LHCN-M2 (cell line): ENCODE measurements at places on chromosomes 4 and X.
A peak's percentile ranks its signal among the peaks of the same experiment; 100 is the strongest.

- peak; percentile 90 for DNase-seq
Measured at GRCh38 chr4:6991771-6992557, 51.2 kb upstream of the TADA2B start.

GRCh38 chr4:152189451-152190179, 346.3 kb downstream of the FBXW7 start:
- DNase-seq, result no peak

GRCh38 chrX:133544115-133544514, 128.8 kb upstream of the GPC4 start:
- DNase-seq, result peak; percentile 20

DNA sequence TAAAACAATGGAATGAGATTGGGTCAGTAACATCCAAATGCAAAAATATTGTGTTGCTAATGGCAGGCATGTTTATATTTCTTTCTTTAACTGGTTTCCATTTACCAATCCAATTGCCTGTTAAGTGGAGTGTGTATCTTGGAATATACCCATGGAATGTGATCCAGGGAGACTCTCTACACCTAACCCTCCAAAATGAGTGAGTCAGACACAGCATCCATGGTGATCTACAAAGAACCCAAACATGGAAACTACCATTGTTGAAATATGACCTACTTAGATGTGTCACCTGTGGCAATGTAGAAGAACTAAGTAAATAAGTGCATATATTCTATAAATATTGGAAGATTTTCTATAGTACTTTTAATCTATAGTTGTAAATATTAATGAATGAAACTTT, 110.3 kb downstream of the AREG start:
- DNase-seq, result peak; percentile 49

- no peak for DNase-seq
Measured at GRCh38 chrX:75327607-75328006, 53.7 kb downstream of the UPRT start.

GRCh38 chr4:145189981-145190380, 9.6 kb upstream of the OTUD4 start:
- DNase-seq, result peak; percentile 16

GRCh38 chr4:127103681-127104115, 529.1 kb upstream of the INTU start:
- no peak for DNase-seq

DNA sequence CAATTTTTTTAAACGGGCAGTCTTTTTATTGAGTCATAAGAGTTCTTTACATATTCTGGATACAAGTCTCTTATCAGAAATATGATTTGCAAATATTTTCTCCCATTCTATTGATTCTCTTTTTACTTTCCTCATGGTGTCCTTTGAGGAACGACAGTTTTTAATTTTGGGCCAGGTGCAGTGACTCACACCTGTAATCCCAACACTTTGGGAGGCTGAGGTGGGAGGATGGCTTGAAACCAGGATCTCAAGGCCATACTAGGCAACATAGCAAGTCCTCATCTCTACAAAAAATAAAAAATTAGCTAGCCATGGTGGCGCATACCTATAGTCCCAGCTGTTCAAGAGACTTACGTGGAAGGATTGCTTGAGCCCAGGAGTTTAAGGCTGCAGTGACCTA, 66.1 kb upstream of the RGN start:
- no peak for DNase-seq

DNA sequence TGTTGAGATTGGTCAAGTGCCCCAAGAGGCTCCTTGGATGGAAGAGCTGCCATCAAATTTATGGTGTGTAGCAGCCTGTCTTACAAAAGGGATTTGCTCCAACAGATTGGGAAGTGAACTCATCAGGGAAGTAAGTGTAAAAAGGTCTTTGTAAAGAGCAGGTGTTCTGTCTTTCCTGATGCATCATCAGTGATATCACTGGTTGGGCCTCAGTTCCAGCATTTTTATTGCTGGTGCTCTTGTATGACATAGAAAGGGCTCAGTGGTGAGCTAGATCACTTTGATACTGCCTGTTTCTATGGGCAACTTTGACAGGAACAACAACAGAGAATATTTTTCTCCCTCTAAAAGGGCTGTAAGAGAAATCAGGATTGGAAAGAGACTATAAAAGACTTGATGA, 8.7 kb upstream of the GABRE start:
- DNase-seq, result no peak

GRCh38 chr4:121819216-121819965, 4.3 kb downstream of the CCNA2 start:
- DNase-seq, result no peak

- no peak for DNase-seq
Measured at GRCh38 chr4:8286719-8287342, 17.3 kb downstream of the HTRA3 start.

DNA sequence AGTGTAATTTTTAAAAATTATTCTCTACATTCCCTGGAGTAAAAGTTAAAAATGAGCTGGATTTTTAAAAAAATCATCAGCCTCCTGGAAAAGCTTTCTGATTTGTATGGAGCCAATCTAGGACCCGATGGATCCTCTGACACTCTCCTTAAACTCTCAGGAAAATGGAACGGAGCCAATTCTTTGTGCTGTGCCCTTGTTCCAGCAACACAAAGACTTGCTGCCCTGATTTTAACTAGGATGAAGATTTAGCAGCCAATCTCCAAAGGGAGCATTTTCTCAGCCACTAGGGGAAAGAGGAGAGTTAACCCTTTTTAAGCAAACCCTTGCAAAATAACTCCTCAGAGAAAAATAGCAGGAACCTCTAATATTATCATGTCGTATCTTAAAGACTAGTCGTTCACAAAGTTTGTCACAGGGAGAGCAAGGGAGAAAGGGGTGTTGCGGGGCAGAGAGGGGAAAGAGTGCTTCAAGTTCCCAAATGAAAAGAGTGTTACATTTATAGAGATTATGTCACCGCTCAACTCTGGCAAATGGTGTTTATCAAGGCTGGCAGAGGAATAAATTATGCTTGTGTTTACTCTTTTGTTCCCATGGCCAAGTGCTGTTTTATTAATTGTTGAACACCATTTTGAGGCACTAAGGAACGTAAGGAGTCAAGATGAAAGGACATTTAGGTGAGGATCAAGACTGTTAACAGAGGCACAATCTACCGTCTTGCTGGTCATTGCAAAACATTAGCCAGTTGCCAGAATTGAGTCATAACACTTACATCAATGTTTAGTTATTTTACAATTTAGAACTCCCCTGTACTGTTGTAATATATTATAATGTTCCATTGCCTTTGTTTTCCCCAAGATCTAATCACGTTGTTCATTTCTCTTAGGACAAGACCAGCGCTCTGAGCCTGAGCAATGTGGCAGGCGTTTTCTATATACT, 250.7 kb downstream of the THOC2 start:
- DNase-seq, result no peak

DNA sequence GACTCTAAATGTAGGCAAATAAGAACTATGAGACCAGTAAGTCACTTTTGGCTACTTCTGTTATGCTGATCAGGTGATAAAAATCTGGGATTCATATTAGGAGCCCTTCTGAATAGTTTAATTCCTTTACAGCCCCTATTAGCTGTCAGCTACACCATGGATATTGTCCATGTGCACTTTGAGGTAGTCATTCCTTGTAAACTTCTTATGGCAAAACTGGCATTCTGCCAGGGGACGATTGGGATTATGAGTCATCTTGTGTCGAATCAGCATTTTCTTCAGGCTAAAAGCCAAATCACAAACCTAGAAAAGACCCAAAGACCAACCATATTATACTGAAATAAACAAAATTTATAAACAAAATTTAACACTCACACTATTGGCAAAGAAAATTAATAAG, 227.6 kb downstream of the PRDM5 start:
- DNase-seq, result peak; percentile 84

DNA sequence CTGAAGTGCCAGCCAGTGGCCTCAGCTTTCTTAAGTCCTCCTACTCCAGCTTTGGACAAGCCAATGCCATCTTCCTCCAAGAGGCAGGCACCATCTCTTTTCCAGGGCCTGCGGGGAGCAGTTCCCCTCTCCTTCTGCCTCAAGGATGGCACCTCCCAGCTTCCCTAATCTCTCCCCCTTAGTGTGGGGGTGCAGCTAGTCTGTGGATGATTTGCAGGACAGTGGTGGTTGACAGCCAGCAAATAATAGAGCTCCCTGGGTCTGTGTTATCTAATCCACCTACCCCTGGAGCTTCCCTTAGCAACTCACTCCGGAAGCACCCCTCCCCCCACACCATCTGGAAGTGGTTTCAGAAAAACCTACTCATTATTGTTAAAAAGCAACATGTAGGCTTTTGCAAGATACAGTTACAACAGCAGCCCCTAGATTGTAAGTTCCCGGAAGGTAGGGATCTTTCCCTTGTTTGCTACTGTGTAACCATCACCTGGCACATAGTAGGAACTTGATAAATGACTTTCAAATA, 247.1 kb downstream of the BCOR start:
- DNase-seq, result peak; percentile 53

DNA sequence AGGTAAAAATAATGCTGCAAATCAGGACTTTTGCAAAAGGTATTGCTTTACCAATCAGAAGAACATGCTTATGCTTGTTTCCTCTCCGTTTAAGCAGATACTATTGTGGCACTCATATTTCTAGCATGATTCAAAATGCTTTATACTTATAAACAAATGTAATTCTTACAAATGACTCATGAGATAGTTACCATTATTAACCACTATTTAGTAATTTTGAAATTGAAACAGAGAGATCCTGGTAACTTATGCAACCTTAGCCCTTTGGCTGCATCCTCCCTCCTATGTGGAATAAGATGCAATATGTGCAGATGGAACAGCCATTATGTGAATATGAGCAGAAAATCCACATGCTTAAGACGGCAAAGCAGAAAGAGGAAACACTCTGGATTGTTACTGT, 164.7 kb downstream of the PCDH18 start:
- peak; percentile 39 for DNase-seq

DNA sequence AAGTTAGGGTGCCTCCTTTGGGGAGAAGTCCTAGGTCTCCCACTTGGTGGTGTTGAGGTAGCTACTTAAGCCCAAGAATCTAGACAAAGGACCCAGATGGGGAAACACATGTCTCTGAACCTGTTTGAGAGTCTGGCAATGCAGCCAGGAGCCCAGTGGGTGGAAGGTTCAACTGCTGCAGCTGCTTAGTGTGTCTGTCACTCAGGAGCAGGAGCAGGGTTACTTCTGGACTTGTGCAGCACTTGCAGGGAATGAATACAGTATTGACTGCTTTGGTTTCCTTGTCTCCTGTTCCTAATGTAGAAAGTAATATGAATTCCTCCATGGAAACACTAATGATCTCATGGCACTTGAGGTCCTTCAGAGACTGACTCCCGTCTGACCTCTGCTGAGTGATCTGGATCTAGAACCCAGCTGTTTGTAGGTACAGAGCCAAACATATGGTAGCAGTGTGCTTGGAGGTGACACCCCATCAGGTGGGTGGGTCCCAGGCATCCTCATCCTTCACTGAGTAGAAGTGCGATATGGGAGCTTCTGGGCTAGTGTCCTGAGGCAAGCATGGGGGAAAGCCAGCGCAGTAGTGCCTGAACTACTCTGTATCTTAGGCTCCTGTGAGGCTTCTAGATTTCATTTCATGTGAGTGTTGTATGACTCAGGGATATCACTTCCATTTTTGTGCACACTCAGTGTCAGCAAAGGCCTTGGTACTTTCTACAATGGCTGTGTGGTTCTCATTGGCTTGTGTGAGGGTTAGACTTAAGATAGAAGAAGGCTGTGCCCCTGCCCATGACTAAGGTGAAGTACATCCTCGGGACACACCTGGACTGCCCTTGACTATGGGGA, 85.0 kb upstream of the WDR1 start:
- DNase-seq, result no peak

DNA sequence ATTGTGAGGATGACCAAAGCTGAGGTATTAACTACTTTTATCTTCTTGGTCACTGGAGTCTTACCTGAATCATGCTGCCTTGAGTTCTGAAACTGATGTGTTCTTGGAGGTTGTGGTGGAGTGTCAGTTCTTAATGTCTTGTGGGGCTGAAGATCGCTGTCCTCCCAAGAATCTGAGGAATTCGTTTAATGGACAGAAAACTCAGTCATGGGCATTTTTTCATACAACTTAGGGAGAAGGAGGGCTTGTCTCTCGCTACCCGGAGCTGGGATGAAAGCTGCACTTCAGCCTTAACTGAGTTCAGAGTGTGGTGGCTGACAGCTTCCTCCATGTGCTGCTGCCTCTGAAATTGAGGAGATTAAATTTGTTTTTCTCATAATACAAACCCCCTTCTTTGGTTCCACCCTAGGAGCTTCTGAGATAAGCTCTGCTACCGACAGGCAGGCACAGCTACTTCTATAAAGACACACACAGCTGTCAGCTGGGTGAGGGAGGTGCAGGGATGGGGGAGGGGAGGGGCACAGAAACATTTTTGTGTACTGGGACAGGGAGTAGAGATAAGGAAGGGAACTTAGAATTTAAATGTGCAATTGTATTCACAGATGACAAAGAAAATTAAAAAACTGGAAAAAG, 30.8 kb downstream of the RBBP7 start:
- DNase-seq, result peak; percentile 34

DNA sequence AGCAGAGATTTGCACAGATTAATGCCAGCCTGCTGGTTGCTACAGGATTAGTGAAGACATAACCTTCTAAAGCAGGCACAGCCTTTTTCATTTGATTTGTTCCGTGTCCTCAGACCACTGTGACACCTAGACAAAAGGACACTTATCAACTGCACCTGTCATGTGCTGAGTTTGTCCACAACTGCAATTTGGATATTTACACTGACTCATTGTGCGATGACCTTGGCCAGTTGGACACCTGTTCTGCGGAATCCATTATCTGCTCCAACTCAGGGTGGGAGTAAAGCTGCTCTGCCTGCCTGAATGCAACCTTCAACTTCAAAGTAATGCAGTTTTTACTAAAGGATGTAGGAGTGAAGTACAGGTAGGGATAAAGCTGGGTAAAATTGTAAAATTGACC, 4.1 kb upstream of the NR0B1 start:
- DNase-seq, result peak; percentile 29

- peak; percentile 17 for DNase-seq
Measured at GRCh38 chr4:147453561-147454141, 27.2 kb upstream of the EDNRA start.

DNA sequence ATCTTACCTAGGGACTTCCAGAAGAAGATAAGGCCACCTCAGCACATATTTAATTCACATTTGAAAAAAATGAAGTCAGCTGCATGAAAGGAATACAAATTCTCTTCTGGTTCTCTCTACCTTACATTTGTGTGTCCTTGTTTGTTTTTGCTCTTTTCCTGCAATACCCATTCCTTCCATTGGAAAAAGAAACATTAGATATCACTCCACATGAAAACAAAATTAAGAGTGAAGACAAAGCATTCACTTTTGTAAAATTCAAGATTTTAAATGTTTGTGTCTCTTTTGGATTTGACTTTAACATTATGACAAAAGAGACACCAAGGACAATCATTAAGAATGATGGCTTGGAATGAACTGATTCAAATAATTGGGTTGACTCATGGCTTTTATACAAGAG, 1351.8 kb downstream of the FSTL5 start:
- no peak for DNase-seq

DNA sequence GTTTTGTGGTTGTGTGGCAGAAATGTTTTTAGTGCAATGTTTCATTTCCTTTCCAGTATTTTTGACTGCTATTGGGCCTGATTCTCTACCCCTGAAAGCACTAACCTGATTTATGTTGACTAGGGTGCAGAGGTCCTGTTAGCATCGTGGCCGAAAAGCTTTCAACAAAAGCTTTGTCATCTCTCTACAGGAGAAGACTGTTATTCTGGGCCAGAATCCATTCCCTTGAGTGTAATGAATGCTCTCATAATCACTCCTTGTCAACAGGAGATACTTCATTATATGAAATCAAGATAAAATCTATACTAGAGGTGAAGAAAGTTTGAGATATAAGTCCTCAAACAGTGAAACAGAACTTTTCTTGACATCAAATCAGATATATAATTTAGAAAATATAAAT, 195.5 kb downstream of the ZNF330 start:
- DNase-seq, result no peak

- DNase-seq, result no peak
Measured at GRCh38 chr4:138014590-138015288, 227.4 kb downstream of the SLC7A11 start.
